ENCODE measurements at places on chromosomes 13 and 19. TPM values are rescaled to one million over a fixed set of nuclear protein-coding genes. Genes with fewer than 3 reads are reported as not detected.

CPAMD8 gene
- total RNA-seq: 4.0 TPM

TLE6 gene
- total RNA-seq: not detected

LILRA1 gene
- 18.5 TPM for total RNA-seq

NKPD1 gene
- 0.84 TPM for total RNA-seq

ANGPTL4 gene
- not detected for total RNA-seq

ZNF224 gene
- total RNA-seq: 24.0 TPM

All from mononuclear cell (primary cell).